ENCODE measurements at places on chromosomes 2 and 18. TPM values are rescaled to one million over a fixed set of nuclear protein-coding genes. Genes with fewer than 3 reads are reported as not detected.

The AMER3 gene
- not detected for total RNA-seq

The GREB1L gene
- not detected for total RNA-seq

The CEBPZOS gene
- total RNA-seq, result 30.3 TPM

GRCh38 chr2:112181571-112182290 is 43.5 kb downstream of the FBLN7 start:
- H3K4me1 ChIP-seq, result peaks cover 70% of the 10 kb centered on the region
- peaks cover 19% of the 10 kb centered on the region for H3K36me3 ChIP-seq
- DNase-seq, result peak; percentile 73
- peak overlapping the region; percentile 99 for H3K27ac ChIP-seq
- no peaks in the 10 kb centered on the region for H3K27me3 ChIP-seq

The TP53I3 gene
- total RNA-seq, result 0.60 TPM

- no peak overlapping the region for H3K27ac ChIP-seq
- DNase-seq, result no peak
- H3K27me3 ChIP-seq, result no peaks in the 10 kb centered on the region
- peaks cover 5% of the 10 kb centered on the region for H3K4me1 ChIP-seq
- H3K36me3 ChIP-seq, result peaks cover 42% of the 10 kb centered on the region
Measured at GRCh38 chr2:167965907-167966761, 281.3 kb downstream of the STK39 start.

The EVX2 gene
- total RNA-seq, result not detected

- DNase-seq, result no peak
- H3K4me3 ChIP-seq, result no peak overlapping the region
- H3K27ac ChIP-seq, result no peak overlapping the region
- no peaks in the 10 kb centered on the region for H3K27me3 ChIP-seq
Measured at GRCh38 chr18:73551211-73551610, 596.4 kb downstream of the FBXO15 start.

DNA sequence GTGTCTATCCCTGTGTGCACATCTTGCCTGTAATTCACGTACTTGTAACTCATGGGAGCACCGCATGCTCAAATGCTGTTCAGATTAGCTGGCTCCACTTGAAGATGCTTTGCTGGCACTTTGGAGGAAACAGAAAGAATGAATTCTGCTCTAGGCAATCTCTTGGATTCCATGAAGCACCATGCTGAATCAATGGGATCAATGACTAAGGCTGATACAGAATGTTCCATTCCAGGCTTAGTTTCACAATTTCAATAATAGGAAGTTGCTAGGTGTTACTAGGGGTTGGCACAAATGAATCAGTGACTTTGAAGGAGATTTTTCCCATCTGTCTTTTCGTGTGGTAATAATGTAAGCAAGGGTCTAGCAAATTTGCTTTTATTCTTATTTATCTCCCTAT is 328.8 kb downstream of the OSR1 start:
- H3K4me1 ChIP-seq, result no peaks in the 10 kb centered on the region
- no peak overlapping the region for H3K27ac ChIP-seq
- H3K36me3 ChIP-seq, result no peaks in the 10 kb centered on the region
- DNase-seq, result no peak

GRCh38 chr18:56593906-56594305 is 44.5 kb downstream of the TXNL1 start:
- no peak for DNase-seq
- no peak overlapping the region for H3K4me3 ChIP-seq
- no peak overlapping the region for H3K27ac ChIP-seq
- no peaks in the 10 kb centered on the region for H3K36me3 ChIP-seq
- H3K27me3 ChIP-seq, result no peaks in the 10 kb centered on the region
